SJSA1 (cell line): ENCODE measurements at places on chromosomes 5 and 9. TPM values are rescaled to one million over a fixed set of nuclear protein-coding genes. Genes with fewer than 3 reads are reported as not detected.
A peak's percentile ranks its signal among the peaks of the same experiment; 100 is the strongest.

- no peak overlapping the region for H3K4me3 ChIP-seq
- DNase-seq = no peak
- H3K27ac ChIP-seq = no peak overlapping the region
- H3K27me3 ChIP-seq = no peaks in the 10 kb centered on the region
- H3K4me1 ChIP-seq = no peaks in the 10 kb centered on the region
Measured at GRCh38 chr9:82191082-82191770, 202.7 kb downstream of the SPATA31D1 start.

GRCh38 chr9:112755016-112755427 is 4.5 kb downstream of the SNX30 start:
- DNase-seq = no peak
- peaks cover 46% of the 10 kb centered on the region for H3K4me1 ChIP-seq
- H3K27me3 ChIP-seq = no peaks in the 10 kb centered on the region
- 0 out of 2 replicates have a peak overlapping the region, but pooled peaks have one; percentile 11 for H3K27ac ChIP-seq
- H3K36me3 ChIP-seq = peaks cover 3% of the 10 kb centered on the region; the same call in 1 of the 2 replicates

DNA sequence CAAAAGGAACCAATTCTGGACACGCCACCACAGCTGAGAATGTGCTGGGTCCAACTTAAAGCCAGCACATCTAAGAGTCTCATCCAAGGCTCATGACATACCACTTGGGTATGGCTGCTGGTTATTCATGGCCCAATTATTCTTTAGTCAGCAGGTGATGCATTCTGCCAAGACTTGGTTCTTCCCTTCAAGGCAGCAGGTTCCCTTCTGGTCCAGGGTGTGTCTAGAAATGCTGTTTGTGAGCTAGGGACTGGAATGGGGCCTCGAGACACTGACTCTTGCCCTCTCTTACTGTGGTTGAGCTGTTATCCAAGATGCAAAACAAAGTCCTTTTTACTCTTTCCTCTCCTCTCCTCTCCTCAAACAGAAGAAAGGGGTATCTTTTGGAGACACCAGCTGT is 522.6 kb downstream of the HINT1 start:
- H3K4me3 ChIP-seq = no peak overlapping the region
- no peaks in the 10 kb centered on the region for H3K4me1 ChIP-seq
- DNase-seq = no peak
- no peaks in the 10 kb centered on the region for H3K36me3 ChIP-seq

DNA sequence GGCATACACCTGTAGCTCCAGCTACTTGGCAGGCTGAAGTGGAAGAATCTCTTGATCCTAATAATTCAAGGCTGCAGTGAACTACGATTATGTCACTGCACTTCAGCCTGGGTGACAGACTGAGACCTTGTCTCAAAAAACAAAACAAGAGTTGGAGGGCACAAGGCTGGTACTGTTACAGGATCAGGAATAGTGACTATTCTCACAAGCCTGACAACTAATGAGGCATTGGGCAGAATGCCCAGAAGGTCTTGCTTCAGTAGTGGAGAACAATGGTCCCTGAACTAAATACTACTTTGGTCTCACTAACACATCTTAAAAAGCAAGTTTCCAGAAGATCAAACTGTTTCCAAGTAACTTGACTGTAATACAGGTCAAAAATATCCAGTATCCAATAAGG is 182.9 kb upstream of the RFX3 start:
- H3K4me3 ChIP-seq = no peak overlapping the region
- no peaks in the 10 kb centered on the region for H3K4me1 ChIP-seq
- H3K27me3 ChIP-seq = no peaks in the 10 kb centered on the region

DNA sequence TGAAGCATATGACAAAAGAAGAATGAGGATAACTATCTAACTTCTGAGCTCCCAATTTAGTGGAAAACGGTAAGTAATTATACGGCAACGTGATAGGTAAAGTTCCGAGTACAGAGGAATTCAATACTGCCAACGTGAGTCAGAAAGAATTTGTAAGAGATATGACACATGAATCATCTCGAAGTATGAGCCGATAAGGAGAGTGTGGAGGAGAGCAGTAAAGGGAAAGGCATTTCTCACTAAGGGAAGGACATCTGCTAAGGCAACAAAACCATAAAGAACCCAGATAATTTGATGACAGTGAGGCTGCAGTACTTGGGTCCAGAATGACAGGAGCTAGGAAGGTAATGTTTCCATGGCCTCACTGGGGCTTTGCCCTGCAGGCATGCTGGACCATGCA is 11.0 kb downstream of the MPDZ start:
- H3K4me1 ChIP-seq = peaks cover 26% of the 10 kb centered on the region
- peak overlapping the region; percentile 31 for H3K27ac ChIP-seq
- no peak overlapping the region for H3K4me3 ChIP-seq

- H3K27me3 ChIP-seq = no peaks in the 10 kb centered on the region
- no peaks in the 10 kb centered on the region for H3K36me3 ChIP-seq
- H3K27ac ChIP-seq = no peak overlapping the region
- H3K4me3 ChIP-seq = no peak overlapping the region
- no peaks in the 10 kb centered on the region for H3K4me1 ChIP-seq
Measured at GRCh38 chr5:3075309-3075708, 323.8 kb upstream of the IRX2 start.

GRCh38 chr5:149406203-149406978 is 27.3 kb upstream of the IL17B start:
- peak overlapping the region; percentile 52 for H3K4me3 ChIP-seq
- DNase-seq = peak; percentile 96
- no peaks in the 10 kb centered on the region for H3K27me3 ChIP-seq
- H3K4me1 ChIP-seq = peaks cover 93% of the 10 kb centered on the region
- peaks cover 40% of the 10 kb centered on the region for H3K36me3 ChIP-seq

DNA sequence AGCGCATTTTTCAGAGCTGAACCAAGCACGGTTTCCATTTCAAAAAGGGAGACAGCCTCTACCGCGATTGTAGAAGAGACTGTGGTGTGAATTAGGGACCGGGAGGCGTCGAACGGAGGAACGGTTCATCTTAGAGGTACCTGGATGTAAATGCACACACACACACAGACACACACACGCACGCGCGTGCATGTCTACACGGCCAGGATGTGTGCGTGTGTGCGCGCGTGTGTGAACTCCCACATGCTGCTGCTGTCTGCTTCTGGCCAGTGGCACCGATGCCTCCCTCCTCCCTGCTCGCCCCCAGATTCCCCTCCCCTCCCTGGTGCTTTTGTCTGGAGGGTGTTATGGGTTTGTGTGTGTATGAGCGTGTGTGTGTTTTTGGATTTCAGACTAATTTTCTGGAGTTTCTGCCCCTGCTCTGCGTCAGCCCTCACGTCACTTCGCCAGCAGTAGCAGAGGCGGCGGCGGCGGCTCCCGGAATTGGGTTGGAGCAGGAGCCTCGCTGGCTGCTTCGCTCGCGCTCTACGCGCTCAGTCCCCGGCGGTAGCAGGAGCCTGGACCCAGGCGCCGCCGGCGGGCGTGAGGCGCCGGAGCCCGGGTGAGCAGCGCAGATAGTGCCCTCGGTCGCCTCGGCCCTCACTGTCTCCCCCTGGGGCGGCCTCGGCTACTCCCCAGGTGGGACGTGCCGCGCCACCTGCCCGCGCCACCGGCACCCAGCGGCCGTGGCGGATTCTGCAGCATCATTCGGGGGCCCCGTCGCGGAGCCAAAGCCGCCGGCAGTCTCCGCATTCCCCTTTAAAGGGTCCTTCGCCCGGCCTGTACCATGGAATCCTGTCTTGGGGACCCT is at the start of gene NTRK2:
NTRK2 (plus strand) TSS at position 442 of the 850 bp plus-strand sequence. CDS start 1,020 bp downstream, outside the sequence.
- H3K4me3 ChIP-seq = peak within 1 kb of the TSS; percentile 23
- H3K27me3 ChIP-seq = peaks cover 61% of the 10 kb centered on the region
- DNase-seq = peak; percentile 12
- no peak within 1 kb of the TSS for H3K27ac ChIP-seq
- H3K4me1 ChIP-seq = peaks cover 28% of the 10 kb centered on the region
- H3K36me3 ChIP-seq = no peaks in the 10 kb centered on the region

DNA sequence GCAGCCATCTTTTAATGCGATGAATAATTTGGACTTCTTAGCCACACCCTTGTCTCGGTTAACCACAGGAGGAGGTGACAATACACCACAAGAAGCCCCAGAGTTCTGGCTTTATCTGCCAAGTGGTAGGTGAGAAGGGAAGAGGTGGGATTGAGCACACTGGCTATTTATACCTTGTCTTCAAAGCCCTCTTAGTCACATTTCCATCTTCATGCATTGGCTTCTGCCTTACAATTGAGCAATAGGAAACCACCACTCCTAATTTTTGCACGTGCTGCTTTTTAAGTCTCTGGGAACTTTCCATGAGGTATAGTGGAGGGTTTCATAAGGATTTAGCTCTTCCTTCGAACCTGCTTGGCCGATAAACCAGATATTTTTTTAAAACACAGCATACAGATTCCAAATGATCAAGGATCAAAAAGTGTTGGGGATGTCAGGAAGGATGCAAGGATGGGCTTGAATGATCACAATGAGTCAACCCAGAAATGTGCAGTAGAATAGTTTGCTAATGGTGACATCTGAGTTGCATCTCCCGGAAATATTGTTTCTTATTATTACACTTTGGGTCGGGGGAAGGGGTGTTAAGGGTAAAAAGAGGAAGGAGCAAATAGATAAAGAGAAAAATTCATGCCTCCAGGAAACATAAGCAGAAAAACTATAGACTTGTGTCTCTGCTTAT is 25.5 kb downstream of the PLAC8L1 start:
- H3K27ac ChIP-seq = no peak overlapping the region
- H3K4me1 ChIP-seq = peaks cover 7% of the 10 kb centered on the region; the same call in 1 of the 2 replicates
- H3K4me3 ChIP-seq = no peak overlapping the region
- no peaks in the 10 kb centered on the region for H3K27me3 ChIP-seq

GRCh38 chr9:108664309-108665255 is 191.2 kb downstream of the ACTL7B start:
- H3K27me3 ChIP-seq = no peaks in the 10 kb centered on the region
- no peaks in the 10 kb centered on the region for H3K36me3 ChIP-seq
- no peak overlapping the region for H3K27ac ChIP-seq

DNA sequence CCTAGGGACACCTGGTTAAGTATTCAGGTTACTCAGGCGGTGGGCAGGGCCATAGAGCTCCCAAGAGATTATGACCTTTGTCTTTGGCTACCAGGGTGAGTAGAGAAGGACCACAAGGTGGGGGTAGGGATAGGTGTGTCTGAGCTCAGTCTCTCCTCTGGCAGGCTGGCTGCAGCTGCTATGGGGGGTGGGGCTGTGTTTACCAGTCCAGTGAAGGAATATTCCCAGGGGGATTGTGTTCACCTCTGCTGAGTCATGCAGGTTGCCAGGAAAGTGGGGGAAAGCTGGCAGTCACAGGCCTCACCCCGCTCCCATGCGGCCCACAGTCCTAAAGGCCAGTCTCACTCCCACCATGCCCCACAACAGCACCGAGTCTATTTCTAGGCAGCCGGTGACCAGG is 53.6 kb upstream of the POU5F2 start:
- DNase-seq = no peak
- H3K36me3 ChIP-seq = no peaks in the 10 kb centered on the region
- no peaks in the 10 kb centered on the region for H3K27me3 ChIP-seq
- no peaks in the 10 kb centered on the region for H3K4me1 ChIP-seq
- no peak overlapping the region for H3K4me3 ChIP-seq
- no peak overlapping the region for H3K27ac ChIP-seq

- H3K36me3 ChIP-seq = no peaks in the 10 kb centered on the region
- H3K27ac ChIP-seq = peak overlapping the region; percentile 54
- H3K4me1 ChIP-seq = peaks cover 11% of the 10 kb centered on the region
Measured at GRCh38 chr9:18566121-18566520, 92.2 kb downstream of the ADAMTSL1 start.

DNA sequence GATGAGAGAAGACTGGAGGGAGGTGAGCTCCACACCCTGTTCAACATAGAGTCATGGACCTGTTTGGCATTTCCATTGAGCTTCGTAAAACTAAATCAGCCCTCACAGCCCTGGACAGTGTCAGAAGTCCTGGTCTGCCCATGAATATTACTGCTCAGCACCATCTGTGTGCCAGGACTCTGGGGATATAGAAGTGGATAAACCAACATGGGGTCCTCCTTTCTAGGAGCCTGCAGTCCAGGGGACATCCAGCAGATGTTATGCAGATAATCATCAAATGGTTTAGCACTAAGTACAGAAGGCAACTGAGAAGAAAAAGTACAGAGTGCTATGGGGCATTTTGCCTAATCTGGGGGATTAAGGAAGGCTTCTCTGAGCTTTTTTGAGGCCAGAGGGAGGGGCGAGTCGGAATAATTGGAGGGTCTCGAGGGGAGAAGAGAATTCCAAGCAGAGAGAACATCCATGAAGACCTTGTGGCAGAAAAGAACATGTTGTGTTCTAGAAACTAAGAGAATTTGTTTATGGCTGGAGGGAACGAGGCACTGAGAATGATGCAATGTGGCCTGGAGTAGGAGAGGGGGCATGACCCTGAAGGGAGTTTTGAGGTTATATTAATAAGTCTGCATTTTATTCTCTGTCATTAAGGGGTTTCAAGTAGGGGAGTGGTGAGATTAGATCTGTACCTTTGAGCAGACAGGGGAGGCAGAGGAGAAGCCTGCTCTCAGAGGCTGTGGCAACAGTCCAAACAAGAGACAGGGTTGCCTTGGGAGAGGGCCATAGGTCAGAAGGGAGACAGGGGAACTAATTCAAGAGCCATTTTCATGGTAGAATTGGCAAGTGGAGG is 63.5 kb upstream of the SLC2A8 start:
- peaks cover 37% of the 10 kb centered on the region for H3K4me1 ChIP-seq
- no peak overlapping the region for H3K4me3 ChIP-seq
- H3K27me3 ChIP-seq = no peaks in the 10 kb centered on the region
- no peak for DNase-seq

GRCh38 chr5:7653046-7653445 is 197.9 kb downstream of the CFAP90 start:
- no peak overlapping the region for H3K27ac ChIP-seq
- H3K4me1 ChIP-seq = no peaks in the 10 kb centered on the region
- H3K27me3 ChIP-seq = no peaks in the 10 kb centered on the region

- no peaks in the 10 kb centered on the region for H3K27me3 ChIP-seq
- H3K4me1 ChIP-seq = peaks cover 21% of the 10 kb centered on the region
- DNase-seq = no peak
- H3K4me3 ChIP-seq = no peak overlapping the region
- H3K27ac ChIP-seq = no peak overlapping the region
- H3K36me3 ChIP-seq = no peaks in the 10 kb centered on the region
Measured at GRCh38 chr9:89375191-89375760, 57.0 kb downstream of the SECISBP2 start.

The DCAF12 gene
- 9.4 and 16.0 TPM in 2 replicates for total RNA-seq

The NEUROG1 gene
- total RNA-seq = not detected in 2 replicates

The PCDHA1 gene
- not detected in 2 replicates for total RNA-seq

The OR13J1 gene
- not detected in 2 replicates for total RNA-seq

The SLC31A1 gene
- total RNA-seq = 9.9 and 18.4 TPM in 2 replicates

The CDC20B gene
- total RNA-seq = not detected in 2 replicates

The CER1 gene
- not detected in 2 replicates for total RNA-seq

The GABBR2 gene
- not detected in 2 replicates for total RNA-seq

The UNC13B gene
- total RNA-seq = 1.6 and 1.9 TPM in 2 replicates

The CORO2A gene
- total RNA-seq = 0.16 TPM in 2 replicates

The KLF4 gene
- total RNA-seq = 1.00 and 1.5 TPM in 2 replicates
